Peyer's patch (tissue), 4 donors: ENCODE measurements at places on chromosomes 4 and X. TPM values are rescaled to one million over a fixed set of nuclear protein-coding genes. Genes with fewer than 3 reads are reported as not detected.

- no peaks in the 10 kb centered on the region for H3K4me1 ChIP-seq
- no peak overlapping the region for H3K4me3 ChIP-seq
- no peaks in the 10 kb centered on the region for H3K36me3 ChIP-seq
- DNase-seq = no peak
- no peaks in the 10 kb centered on the region for H3K27me3 ChIP-seq
- no peak overlapping the region for H3K27ac ChIP-seq
Observed at GRCh38 chr4:104752337-104752736, 257.6 kb upstream of the CXXC4 start.

DNA sequence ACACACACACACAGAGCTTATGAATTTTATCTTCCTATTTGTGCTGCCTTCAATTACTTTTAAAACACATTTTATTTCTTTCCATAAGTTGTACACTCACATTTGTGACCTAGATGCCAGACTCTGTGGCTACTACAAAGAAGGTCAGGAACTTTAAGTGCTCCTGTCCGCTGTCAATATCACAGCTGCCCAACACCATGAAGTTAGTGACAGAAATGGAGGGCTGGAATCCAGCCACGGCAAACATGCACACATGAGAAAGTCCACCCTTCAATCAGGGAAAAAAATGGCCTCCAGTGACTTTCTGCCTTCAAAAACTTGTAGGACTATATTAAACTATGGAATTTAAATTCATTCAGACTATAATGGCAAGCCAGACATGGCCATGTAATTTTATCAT lies 334.4 kb upstream of the FSTL5 start:
- no peak for DNase-seq
- H3K27me3 ChIP-seq = no peaks in the 10 kb centered on the region
- no peak overlapping the region for H3K27ac ChIP-seq
- H3K4me1 ChIP-seq = no peaks in the 10 kb centered on the region

DNA sequence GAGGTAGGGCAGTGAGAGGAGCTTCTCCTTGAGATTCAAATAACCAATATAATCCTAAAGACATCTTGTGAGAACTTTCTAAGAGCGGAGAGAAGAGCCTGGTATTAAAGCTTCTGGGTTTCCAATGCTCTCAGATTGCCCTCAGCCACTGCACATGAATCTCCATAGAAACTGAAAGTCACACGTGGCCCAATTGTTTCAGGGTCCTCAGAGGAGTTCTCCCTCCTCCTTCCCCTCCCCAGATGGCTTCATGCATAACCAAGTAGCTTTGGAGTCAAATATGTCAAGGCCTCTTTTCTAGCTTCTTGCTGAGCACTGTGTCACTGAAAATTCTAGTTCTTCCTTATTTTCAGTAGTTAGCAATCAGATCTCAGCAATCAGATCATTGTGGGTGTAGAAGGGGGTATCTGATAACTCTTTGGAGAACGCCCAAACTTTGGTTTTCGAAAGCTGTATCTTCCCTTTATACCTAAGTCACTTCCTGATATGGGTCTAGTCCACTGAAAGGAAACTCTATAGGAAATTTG lies 2.2 kb downstream of the BTK start:
- H3K36me3 ChIP-seq = no peaks in the 10 kb centered on the region
- H3K4me3 ChIP-seq = no peak overlapping the region
- H3K27ac ChIP-seq = no peak overlapping the region
- no peak for DNase-seq
- no peaks in the 10 kb centered on the region for H3K27me3 ChIP-seq

- H3K27me3 ChIP-seq = no peaks in the 10 kb centered on the region
- H3K4me1 ChIP-seq = no peaks in the 10 kb centered on the region
- DNase-seq = no peak
- no peak overlapping the region for H3K4me3 ChIP-seq
Observed at GRCh38 chr4:158444621-158445020, 77.1 kb upstream of the RXFP1 start.

DNA sequence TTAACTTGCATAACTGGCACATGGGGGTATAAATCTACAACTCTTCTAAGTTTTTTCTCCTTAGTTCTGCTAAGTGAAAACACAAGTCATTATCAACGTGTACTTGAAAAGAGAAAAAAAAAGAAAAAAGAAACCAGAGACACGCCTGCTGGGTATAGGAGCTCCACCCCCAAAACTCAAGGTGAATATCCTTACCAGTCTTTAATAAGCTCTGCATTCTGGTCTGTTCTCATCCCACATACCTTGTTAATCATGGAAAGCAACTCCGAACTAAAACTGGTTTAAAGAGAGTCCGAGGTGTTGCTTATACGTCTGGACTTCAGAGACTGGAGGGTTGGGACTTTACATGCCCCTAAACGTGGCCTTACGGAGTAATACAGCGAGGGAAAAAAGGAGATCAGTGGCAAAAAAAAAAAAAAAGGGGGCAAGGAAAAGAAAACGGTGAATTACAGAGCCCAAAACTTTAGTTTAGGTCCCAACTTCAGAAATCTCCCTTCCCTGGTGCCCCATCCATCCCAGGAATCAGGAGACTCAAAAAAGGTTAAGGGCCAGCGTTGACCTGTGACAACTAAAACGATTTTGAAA lies 1.0 kb downstream of the PGRMC2 start:
- H3K27ac ChIP-seq = peak overlapping the region; percentile 97
- no peaks in the 10 kb centered on the region for H3K4me1 ChIP-seq
- no peak for DNase-seq
- H3K4me3 ChIP-seq = peak overlapping the region; percentile 83
- no peaks in the 10 kb centered on the region for H3K27me3 ChIP-seq

- no peak overlapping the region for H3K27ac ChIP-seq
- no peak for DNase-seq
- H3K36me3 ChIP-seq = no peaks in the 10 kb centered on the region
- H3K4me3 ChIP-seq = no peak overlapping the region
- H3K4me1 ChIP-seq = peaks cover 24% of the 10 kb centered on the region
Observed at GRCh38 chr4:70737409-70737808, 15.6 kb downstream of the RUFY3 start.

DNA sequence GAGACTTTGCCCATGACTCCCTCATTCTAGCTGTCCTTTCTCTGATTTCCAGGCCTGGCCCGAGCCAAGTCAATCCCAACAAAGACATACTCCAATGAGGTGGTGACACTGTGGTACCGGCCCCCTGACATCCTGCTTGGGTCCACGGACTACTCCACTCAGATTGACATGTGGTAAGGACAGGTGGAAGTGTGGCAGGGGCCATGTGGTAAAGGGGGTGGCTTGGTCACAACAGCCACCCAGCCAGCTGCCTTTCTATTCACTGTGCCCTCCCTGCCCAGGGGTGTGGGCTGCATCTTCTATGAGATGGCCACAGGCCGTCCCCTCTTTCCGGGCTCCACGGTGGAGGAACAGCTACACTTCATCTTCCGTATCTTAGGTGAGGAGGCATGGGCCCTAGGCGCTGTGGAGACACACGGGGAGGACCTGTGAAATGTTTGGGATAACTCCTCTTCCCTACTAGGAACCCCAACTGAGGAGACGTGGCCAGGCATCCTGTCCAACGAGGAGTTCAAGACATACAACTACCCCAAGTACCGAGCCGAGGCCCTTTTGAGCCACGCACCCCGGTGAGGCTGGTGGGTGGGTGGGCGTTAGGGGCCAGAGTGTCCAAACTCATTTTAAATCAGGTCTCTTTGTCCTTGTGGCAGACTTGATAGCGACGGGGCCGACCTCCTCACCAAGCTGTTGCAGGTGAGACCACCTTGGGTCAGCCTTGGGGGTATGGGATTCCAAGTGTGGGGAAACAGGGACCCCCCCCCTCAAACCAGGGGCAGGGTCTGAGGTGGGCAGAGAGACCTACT lies 6.1 kb upstream of the USP11 start:
- no peak overlapping the region for H3K4me3 ChIP-seq
- H3K4me1 ChIP-seq = no peaks in the 10 kb centered on the region
- H3K27ac ChIP-seq = no peak overlapping the region
- DNase-seq = no peak
- H3K36me3 ChIP-seq = no peaks in the 10 kb centered on the region

Gene RELL1
- 64.6 TPM for total RNA-seq

Gene ADAM29
- not detected for total RNA-seq

Gene FAM47B
- not detected for total RNA-seq

Gene STK26
- total RNA-seq = 3.8 TPM

Gene DOK7
- 5.7 TPM for total RNA-seq

Gene TKTL1
- total RNA-seq = not detected

Gene ADGRL3
- total RNA-seq = 9.3 TPM

Gene HTR2C
- total RNA-seq = not detected
